ENCODE measurements at places on chromosomes 3 and 15. TPM values are rescaled to one million over a fixed set of nuclear protein-coding genes. Genes with fewer than 3 reads are reported as not detected.

Gene ALG1L2
- not detected for total RNA-seq

Gene MST1
- 9.3 TPM for total RNA-seq

Gene FSTL1
- total RNA-seq, result 0.12 TPM

Gene UROC1
- not detected for total RNA-seq

Gene PRR20G
- total RNA-seq, result not detected

Gene DCP1A
- 40.1 TPM for total RNA-seq

Gene GOLGA8M
- 3.8 TPM for total RNA-seq

Gene GPX1
- total RNA-seq, result 120 TPM

Gene CPLX3
- 0.91 TPM for total RNA-seq
